ENCODE measurements at places on chromosomes 6 and 20.

GRCh38 chr20:35039146-35039545 is 53.5 kb downstream of the TRPC4AP start:
- DNase-seq = no peak

DNA sequence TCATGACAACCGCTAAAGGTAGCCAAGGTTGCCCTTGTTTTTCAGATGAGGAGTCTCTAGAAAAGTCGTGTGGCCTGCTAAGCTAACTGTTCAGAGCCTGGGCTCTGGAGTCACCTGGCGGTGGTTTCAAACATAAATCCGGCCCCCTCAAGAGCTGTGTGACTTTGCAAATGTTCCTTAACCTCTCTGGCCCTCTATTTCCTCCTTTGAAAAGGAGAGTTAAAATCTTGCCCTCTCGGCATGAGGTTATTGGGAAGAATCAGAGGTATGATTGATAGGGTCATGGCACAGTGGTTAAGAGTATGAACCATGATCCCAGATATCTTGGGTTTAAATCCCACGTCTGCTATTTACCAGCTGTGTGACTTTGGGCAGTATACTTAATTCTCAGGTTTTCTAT is 5.6 kb upstream of the LBP start:
- DNase-seq = no peak

GRCh38 chr20:62089393-62089792 is 23.7 kb upstream of the TAF4 start:
- DNase-seq = no peak

GRCh38 chr20:43844778-43845614 is 69.7 kb upstream of the TOX2 start:
- no peak for DNase-seq

DNA sequence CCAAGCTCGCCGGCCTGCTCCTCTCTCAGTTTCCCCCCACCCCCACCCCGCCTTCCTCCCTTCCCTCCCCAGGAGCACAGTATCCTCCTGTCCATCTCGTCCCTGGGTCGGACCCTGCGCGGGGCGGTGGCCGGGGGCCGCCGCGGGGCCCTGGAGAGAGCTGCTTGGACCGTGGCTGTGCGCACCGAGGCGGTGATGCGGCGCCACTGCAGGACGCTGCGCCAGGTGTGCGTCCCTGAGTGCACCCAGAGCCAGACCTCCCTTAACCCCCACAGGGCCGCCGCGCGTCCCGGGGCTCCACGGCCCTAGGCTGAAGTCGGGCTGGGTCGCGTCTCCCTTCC is 2.2 kb downstream of the C20orf204 start:
- no peak for DNase-seq
